ENCODE measurements at places on chromosomes 7 and 10. TPM values are rescaled to one million over a fixed set of nuclear protein-coding genes. Genes with fewer than 3 reads are reported as not detected.

DNA sequence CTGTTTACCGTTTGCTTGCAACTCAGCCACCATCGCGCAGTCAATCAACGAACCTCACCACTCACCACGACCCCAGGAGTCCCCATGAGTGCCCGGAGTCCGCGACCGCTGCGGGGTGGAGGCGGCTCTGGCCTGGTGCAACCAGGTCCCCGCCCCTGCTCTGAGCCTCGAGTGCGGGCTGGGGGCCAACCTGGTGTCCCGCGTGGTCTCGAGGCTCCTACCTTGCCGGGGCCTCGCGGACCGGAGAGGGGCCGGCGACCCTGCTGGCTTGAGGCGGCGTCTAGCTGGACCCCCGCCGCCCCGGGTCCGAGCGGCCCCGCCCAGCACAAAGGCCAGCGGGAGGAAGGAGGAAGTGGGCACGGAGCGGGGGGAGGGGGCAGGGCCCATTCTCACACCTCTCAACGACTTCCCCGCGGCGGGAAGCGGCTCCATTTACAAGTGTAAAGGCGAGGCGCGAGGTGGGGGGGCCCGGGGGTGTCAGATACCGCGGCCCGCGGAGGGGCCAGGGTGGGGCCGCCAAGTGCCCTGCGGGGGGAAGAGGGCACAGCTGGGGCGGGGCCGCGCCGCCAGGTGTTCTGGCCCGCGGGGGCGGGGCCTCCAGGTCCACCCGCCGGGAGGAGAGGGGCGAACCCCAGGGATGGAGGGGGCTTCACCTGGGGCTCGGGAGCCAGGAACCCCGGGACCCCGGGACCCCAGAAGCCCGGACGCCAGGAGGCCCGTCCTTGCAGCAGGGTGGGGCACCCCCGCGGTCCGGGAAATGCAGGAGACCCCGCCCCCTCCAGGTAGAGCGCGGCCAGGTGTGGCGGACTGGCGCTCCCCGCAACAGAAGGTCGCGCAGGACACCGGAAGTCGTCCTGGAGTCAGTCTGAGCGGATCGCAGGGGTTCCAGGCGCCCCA is 8.6 kb downstream of the CTBP2 start:
- peak overlapping the region; percentile 37 for H3K4me3 ChIP-seq
- peak overlapping the region; percentile 97 for H3K27ac ChIP-seq
- peaks cover 100% of the 10 kb centered on the region for H3K4me1 ChIP-seq
- H3K27me3 ChIP-seq: no peaks in the 10 kb centered on the region
- no peaks in the 10 kb centered on the region for H3K36me3 ChIP-seq
- peak; percentile 70 for DNase-seq

- DNase-seq: peak; percentile 53
- H3K27me3 ChIP-seq: peaks cover 30% of the 10 kb centered on the region
- peaks cover 15% of the 10 kb centered on the region for H3K4me1 ChIP-seq
- H3K4me3 ChIP-seq: peak within 1 kb of the TSS; percentile 33
- H3K27ac ChIP-seq: no peak within 1 kb of the TSS
These were observed at the start of gene LHFPL3 for GRCh38 chr7:104328296-104328969. TSS of gene LHFPL3 (plus strand) at chr7:104328603.

DNA sequence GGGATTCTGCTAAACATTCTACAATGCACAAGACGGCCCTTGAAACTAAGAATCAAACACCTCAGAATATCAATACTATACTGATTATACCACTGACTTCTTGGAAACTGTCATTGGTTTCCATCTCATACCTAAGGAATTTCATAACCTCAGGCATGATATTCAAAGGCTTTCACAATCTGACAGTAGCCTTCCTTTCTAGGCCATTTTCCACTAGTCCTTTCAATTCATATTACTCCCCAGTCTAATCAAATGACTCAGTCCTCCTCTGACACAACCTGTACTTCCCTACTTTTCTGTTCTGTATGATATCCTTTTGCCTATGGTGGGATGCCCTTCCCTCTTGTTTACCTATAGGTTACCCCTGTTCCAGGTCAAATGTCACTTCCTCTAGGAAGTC is 48.3 kb downstream of the CSTF2T start:
- H3K27ac ChIP-seq: no peak overlapping the region
- no peak for DNase-seq
- no peaks in the 10 kb centered on the region for H3K36me3 ChIP-seq
- H3K4me3 ChIP-seq: no peak overlapping the region
- no peaks in the 10 kb centered on the region for H3K4me1 ChIP-seq

SYT15B gene
- total RNA-seq: not detected

DNA sequence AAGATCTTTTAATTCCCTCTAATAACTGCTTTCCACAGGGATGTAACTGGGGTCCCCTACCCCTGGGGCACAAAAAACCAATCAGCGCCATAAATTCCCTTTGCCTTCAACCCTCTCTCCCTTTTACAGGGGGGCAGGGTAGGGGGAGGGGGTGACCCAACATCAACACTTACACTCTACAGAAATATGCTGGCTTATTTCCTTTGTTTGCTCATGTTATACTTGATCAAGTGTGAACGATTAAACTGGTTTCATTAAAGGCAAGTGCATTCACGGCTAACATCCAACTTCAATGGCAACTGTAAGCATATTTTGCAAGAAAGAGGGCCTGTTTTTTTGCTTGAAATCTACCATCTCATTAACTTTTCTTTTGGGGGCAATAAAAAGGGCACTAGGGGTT is 2.9 kb downstream of the CTBP2 start:
- H3K4me3 ChIP-seq: peak overlapping the region; percentile 91
- no peaks in the 10 kb centered on the region for H3K36me3 ChIP-seq
- DNase-seq: peak; percentile 25
- H3K4me1 ChIP-seq: peaks cover 73% of the 10 kb centered on the region

DNA sequence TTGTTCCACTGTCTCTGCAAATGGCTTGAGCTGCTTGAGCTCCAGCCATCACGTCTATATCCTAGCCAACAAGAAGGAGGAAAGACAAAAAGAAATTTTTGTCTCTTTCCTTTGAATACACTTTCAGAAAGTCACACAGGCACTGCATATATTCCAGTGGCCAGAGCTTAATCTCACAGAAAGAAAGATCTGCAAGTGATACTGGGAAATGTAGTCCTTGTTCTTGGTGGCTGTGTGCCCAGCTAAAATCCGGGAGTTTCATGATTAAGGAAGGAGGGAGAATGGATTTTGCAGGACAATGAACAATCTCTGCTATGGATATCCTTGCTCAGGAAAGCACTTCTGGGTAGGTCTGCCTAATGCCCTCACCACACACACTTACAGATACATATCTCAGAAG is 19.5 kb upstream of the DLG5 start:
- no peaks in the 10 kb centered on the region for H3K27me3 ChIP-seq
- DNase-seq: no peak

DNA sequence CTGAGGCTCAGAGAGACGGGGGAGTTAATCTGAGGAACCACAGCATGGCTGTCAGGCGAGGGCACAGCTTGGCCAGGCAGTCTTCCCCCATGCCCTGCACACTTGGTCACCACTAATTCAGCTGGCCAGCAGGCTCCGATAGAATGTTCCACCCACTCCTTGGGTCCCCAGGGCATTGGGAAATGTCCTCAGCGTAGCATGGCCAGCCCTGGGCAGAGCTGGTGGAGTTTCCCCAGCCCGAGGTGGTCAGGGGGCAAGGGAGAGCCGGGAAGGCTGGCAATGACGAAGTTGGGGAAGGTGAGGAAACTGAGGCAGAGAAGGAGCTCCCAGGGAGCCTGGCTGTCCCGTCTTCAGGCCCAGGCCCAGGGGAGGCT is 12.1 kb upstream of the GRIFIN start:
- H3K4me3 ChIP-seq: no peak overlapping the region
- no peak overlapping the region for H3K27ac ChIP-seq
- no peaks in the 10 kb centered on the region for H3K27me3 ChIP-seq
- no peak for DNase-seq

- H3K27ac ChIP-seq: no peak overlapping the region
- no peaks in the 10 kb centered on the region for H3K36me3 ChIP-seq
- H3K4me1 ChIP-seq: no peaks in the 10 kb centered on the region
These were observed 7.1 kb downstream of the UBE2D1 start for GRCh38 chr10:58341947-58342346.

GRCh38 chr10:50892467-50892866 is 7.0 kb upstream of the A1CF start:
- H3K27me3 ChIP-seq: no peaks in the 10 kb centered on the region
- no peak for DNase-seq
- H3K4me3 ChIP-seq: no peak overlapping the region
- no peak overlapping the region for H3K27ac ChIP-seq
- H3K36me3 ChIP-seq: no peaks in the 10 kb centered on the region
- no peaks in the 10 kb centered on the region for H3K4me1 ChIP-seq

CALY gene
- total RNA-seq: not detected

GRCh38 chr7:132430041-132430855 is 146.0 kb downstream of the PLXNA4 start:
- no peaks in the 10 kb centered on the region for H3K4me1 ChIP-seq
- no peak overlapping the region for H3K4me3 ChIP-seq
- H3K36me3 ChIP-seq: no peaks in the 10 kb centered on the region
- no peaks in the 10 kb centered on the region for H3K27me3 ChIP-seq
- H3K27ac ChIP-seq: no peak overlapping the region
- no peak for DNase-seq

GRM3 gene
- total RNA-seq: not detected

- no peak overlapping the region for H3K4me3 ChIP-seq
- H3K27me3 ChIP-seq: no peaks in the 10 kb centered on the region
- DNase-seq: no peak
- H3K27ac ChIP-seq: no peak overlapping the region
- no peaks in the 10 kb centered on the region for H3K4me1 ChIP-seq
These were observed 123.7 kb downstream of the AVL9 start for GRCh38 chr7:32618987-32619386.

PNLIP gene
- total RNA-seq: not detected

- H3K27me3 ChIP-seq: no peaks in the 10 kb centered on the region
- peaks cover 20% of the 10 kb centered on the region for H3K4me1 ChIP-seq
- no peak overlapping the region for H3K27ac ChIP-seq
- H3K36me3 ChIP-seq: no peaks in the 10 kb centered on the region
- peak; percentile 66 for DNase-seq
- H3K4me3 ChIP-seq: peak overlapping the region; percentile 29
These were observed 1196.9 kb downstream of the SORCS3 start for GRCh38 chr10:105837951-105838350.

GPR85 gene
- not detected for total RNA-seq

DNA sequence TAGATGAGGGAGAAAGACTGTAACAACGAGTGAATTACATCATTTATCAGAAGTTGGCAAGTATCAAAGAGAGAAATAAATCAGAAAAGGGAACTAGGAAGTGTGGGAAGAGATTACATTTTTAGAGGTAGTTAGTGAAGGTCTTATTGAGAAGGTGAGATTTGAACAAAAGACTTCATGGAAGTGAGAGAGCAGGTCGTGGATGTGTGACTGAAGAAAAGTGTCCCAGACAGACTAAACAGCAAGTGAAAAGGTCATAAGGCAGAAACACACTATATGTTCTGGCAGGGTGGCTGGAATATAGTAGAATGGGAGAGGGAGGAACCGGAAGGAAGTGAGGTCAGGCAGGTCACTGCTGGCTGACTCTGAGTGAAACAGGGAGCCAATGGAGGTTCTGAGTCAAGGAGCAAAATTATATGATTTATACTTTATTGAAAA is 35.7 kb upstream of the RHOBTB1 start:
- H3K4me3 ChIP-seq: no peak overlapping the region
- peak overlapping the region; percentile 73 for H3K27ac ChIP-seq
- H3K36me3 ChIP-seq: no peaks in the 10 kb centered on the region
- H3K4me1 ChIP-seq: peaks cover 50% of the 10 kb centered on the region
